Iris pigment epithelial cell (primary cell): ENCODE measurements at places on chromosomes 2 and 18.

DNA sequence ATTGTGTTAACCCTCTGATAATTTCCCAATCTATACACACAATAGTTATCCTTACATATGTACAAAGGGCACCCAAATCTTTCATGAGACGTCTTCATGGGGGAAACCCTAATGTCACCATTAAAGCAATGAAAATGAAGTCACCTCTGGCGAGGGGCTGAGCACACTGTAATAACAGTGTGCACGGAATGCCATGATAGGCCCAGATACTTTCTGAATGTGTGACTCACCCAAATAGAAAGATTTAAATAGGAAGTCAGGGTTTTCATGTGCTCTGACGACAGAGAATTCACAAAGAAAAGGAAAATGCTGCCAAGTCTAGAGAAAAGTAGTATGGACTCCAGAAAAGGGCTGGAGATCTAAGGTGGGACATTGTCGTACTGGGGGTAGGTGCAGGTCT is 128.3 kb downstream of the SATB2 start:
- DNase-seq: peak; percentile 50

- DNase-seq: no peak
Observed at GRCh38 chr2:204881655-204882054, 336.4 kb downstream of the PARD3B start.

- no peak for DNase-seq
Observed at GRCh38 chr2:231394211-231395141, 1.0 kb upstream of the B3GNT7 start.

DNA sequence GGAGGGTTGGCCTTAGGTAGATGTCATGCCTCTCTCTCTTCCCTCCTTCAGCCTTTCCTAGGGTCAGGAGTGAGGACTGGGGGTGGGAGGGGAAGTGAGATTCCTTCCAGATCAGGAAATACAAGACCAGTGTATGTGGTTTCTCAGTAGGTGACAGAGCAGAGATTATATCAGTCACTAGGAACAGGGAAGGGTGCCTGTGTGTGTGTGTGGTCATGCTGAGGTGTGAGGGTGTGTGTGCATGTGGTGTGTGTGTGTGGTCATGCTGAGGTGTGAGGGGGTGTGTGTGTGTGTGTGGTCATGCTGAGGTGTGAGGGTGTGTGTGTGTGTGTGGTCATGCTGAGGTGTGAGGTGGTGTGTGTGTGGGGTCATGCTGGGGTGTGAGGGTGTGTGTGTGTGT is 259.8 kb downstream of the LOXHD1 start:
- DNase-seq: no peak

GRCh38 chr2:180474716-180475115 is 467.6 kb upstream of the CWC22 start:
- no peak for DNase-seq

DNA sequence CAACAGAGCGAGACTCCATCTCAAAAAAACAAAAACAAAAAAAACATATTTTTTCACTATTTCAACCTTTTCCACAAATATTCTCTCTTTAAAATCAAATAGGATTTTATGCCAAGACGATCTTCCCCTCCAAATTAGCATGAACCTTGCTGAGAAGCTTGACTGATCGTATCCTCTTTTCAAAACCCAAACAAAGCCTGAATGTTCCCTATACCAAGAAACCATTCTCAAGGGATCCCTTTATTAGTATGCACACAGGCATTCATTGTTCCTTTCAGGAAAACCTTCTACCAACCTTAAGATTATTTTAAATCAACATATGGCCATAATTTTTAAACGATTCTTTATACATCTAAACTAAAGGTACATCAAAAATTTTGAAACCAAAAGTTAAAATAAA is 6.3 kb downstream of the SPIRE1 start:
- DNase-seq: no peak

DNA sequence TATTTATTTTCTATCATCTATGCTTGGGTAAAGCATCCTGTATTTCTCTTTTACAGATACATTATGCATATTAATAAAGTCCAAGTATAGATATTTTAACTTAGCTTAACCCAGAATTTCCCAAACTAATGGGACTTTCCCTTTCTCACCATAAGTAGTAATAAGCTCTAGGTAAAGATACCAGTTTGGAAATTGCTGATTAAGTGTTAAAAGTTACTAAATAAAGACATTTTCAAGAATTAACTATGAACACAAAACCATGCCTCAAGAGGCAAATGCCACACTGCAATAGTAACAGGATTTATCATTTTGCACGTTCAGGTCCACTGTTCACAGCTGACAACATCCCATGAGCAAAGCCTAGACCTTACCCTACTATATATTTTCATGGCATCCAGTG is 934.7 kb upstream of the FSHR start:
- DNase-seq: no peak

DNA sequence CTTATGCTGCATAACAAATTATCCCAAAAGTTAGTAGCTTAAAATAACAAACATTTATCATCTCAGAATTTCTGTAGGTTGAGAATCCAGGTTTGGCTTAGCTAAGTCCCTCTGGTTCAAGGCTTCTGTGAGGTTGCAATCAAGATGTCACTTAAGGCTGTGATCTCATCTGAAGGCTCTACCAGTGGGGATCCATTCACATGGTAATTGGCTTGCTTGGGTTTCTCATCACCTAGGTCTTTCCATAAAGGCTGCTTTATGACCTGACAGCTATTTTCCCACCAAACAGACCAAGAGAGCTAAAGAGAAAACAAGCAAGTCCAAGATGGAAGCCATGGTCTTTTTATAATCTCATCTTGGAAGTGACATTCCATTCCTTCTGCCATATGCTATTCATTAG is 137.3 kb downstream of the DTNA start:
- DNase-seq: no peak

- DNase-seq: peak; percentile 86
Observed at GRCh38 chr2:88857951-88858411, 166.5 kb downstream of the RPIA start.

DNA sequence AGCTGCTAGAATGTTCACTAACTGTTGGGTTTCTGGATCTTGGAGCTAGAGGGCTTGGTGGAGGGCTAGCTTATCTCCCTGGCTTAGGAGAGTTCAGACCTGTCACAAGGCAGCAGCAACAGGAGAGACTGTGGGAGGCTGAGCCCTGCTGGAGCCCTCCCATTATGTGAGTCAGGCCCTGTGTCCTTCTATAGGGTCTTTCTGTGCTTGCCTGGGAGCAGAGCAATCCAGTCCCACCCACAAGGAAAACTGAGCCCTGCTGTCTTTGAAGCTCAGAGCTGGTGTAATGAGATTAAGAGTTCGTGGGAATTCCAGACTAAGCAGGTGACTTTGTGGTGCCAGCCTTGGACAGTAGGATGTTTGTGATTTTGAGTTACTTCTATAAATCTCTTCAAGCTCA is 249.0 kb downstream of the TTC32 start:
- peak; percentile 32 for DNase-seq

GRCh38 chr2:58796239-58796910 is 555.2 kb upstream of the FANCL start:
- DNase-seq: no peak

- DNase-seq: peak; percentile 18
Observed at GRCh38 chr2:152372438-152372984, 37.5 kb downstream of the FMNL2 start.

- DNase-seq: no peak
Observed at GRCh38 chr2:7824211-7824610, 857.6 kb upstream of the ID2 start.

GRCh38 chr2:219664944-219665343 is 37.5 kb downstream of the SLC4A3 start:
- peak; percentile 38 for DNase-seq

DNA sequence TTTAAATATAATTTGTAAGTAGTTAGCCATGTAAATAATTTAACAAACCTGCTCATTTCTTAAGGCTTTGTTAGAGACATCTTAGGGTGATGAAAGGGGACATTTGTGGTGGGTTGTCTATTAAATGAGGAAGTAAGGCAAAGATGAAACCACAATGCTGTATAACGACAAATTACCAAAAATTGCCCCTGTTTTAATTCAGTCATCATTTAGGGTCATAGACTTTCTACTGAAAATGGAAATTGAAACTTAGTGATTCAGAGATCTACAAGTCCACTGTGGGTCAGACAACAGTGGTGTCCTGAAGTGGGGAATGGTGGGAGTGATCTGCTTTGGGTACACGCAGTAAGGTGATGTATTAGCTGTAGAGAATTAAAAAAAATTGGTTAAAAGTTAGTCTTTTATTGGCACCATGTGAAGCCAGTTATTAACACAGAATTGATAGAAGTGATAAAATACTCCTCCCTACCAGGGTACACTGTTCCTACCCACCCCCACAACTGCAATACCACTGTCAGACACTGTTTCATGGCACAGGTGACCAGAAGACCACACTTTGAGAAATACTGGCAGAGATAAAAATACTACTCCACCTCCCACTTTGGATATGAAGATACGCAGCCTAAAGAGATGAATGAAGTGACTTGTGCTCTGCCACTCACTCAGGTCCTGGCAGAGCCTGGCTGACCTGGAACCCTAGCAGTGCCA is 13.4 kb downstream of the CERS6 start:
- DNase-seq: no peak

- DNase-seq: no peak
Observed at GRCh38 chr2:11578986-11579774, 45.3 kb downstream of the GREB1 start.

DNA sequence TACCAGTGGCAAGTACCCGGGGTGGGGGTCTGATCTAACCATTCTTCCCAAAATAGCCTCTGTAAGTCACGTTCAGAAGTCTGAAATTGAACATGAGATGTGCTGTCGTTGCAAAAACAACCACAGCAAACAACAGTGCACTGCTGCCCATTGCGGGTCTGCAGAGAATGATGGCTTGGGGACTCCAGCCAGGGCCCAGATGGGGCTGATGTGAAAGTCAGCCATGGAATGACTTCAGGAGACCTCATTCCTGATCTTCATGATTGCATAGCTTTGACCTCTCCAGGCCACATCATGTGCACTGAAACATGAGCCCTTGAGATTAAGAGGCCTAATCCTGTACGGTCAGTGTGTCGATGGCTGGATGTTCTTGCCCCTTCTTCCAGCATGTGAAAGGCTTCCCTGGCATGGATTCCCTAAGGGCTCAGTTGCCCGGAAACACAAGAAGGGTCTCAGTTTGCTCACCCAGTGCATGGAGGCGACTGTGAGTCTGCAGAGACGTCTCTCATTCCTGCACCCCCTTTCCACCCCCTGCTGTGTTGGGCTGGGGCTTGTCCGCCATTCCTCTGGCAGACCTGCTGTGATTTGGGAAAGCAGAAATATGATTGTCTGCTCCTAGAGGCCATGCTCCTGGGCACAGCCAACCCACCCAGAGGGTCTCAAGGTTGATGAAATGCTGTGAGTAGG is 191.6 kb downstream of the SEPTIN10 start:
- peak; percentile 74 for DNase-seq

GRCh38 chr2:175167076-175167791 is 769 bp downstream of the ATF2 start:
- peak; percentile 43 for DNase-seq

- peak; percentile 25 for DNase-seq
Observed at GRCh38 chr2:226334981-226335720, 464.5 kb downstream of the IRS1 start.

- no peak for DNase-seq
Observed at GRCh38 chr18:37694516-37694915, 128.9 kb upstream of the CELF4 start.

DNA sequence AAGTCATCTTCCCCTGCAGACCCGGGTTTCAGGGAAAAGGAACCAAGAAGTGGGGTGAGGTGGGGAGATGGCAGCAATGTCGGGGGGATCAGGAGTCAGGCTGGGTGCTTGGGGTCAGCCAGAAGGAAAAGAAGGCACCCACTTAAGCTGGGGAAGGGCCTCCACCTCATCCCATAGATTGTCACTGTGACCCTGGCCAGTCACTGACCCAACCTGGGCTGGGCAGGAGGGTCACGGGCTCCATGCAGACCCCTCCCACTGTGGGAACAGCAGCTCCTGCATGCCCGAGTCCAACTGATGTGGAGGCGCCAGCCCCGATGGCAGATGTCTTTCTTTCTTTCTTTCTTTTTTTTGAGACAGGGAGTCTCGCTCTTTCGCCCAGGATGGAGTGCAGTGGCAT is 53.6 kb upstream of the HAAO start:
- no peak for DNase-seq
